Smooth muscle cell of bladder (primary cell): ENCODE measurements at places on chromosomes 3 and 15. TPM values are rescaled to one million over a fixed set of nuclear protein-coding genes. Genes with fewer than 3 reads are reported as not detected.

The IL17RD gene
- total RNA-seq: 1.1 and 2.0 TPM in 2 replicates

The RAD54L2 gene
- total RNA-seq: 11.5 and 13.5 TPM in 2 replicates

The P2RY1 gene
- 1.1 and 4.4 TPM in 2 replicates for total RNA-seq

The ISLR gene
- 79.9 and 157 TPM in 2 replicates for total RNA-seq

The STIMATE gene
- total RNA-seq: 10.0 and 12.4 TPM in 2 replicates

The SNTN gene
- total RNA-seq: not detected in 2 replicates

The OR5K2 gene
- total RNA-seq: not detected in 2 replicates

The TPRG1 gene
- 0.43 and 0.55 TPM in 2 replicates for total RNA-seq

The ARF4 gene
- total RNA-seq: 260 and 273 TPM in 2 replicates

The CELF6 gene
- total RNA-seq: under 0.01 and 0.18 TPM in 2 replicates

The KIF9 gene
- 3.1 and 3.7 TPM in 2 replicates for total RNA-seq

The PPARG gene
- total RNA-seq: 16.2 and 18.6 TPM in 2 replicates

The GASK1A gene
- 0.85 and 2.2 TPM in 2 replicates for total RNA-seq

The RARRES1 gene
- 76.4 and 166 TPM in 2 replicates for total RNA-seq

The MTHFS gene
- total RNA-seq: 19.1 and 25.8 TPM in 2 replicates

The CCR9 gene
- not detected in 2 replicates for total RNA-seq

The GOLGA6A gene
- total RNA-seq: 0.14 TPM in 1 of 2 replicates, not detected in the other

The GHSR gene
- not detected in 2 replicates for total RNA-seq

The IQCF5 gene
- not detected in 2 replicates for total RNA-seq

The SUSD5 gene
- total RNA-seq: 1.1 and 3.6 TPM in 2 replicates

The CHRFAM7A gene
- total RNA-seq: 0.14 TPM in 1 of 2 replicates, not detected in the other

The ACTC1 gene
- not detected in 2 replicates for total RNA-seq

The LMAN1L gene
- not detected in 2 replicates for total RNA-seq

The IL17RB gene
- not detected in 2 replicates for total RNA-seq

The STRA6 gene
- total RNA-seq: 4.8 and 8.5 TPM in 2 replicates

The RBPMS2 gene
- 0.14 TPM in 1 of 2 replicates, not detected in the other for total RNA-seq
